ENCODE measurements at places on chromosomes 6 and 20.

DNA sequence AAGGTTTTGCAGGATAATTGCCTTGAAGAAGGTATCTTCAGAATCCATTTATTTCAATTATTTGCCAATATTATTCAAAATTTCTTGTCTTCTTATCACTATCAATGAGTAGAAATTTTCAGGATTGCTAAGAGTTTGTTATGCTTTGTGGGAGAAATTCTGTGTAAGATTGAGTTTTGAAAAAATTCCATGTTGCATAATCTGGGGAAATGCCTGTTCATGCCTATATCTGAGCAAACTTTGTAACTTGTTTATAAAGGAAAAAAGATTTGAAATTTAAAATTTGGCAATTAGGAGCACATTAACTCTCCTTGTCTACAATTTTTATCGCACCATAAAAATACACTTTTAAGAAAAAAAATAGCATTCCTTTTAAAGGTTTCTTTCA, 39.8 kb upstream of the EDN1 start:
- DNase-seq, result no peak

DNA sequence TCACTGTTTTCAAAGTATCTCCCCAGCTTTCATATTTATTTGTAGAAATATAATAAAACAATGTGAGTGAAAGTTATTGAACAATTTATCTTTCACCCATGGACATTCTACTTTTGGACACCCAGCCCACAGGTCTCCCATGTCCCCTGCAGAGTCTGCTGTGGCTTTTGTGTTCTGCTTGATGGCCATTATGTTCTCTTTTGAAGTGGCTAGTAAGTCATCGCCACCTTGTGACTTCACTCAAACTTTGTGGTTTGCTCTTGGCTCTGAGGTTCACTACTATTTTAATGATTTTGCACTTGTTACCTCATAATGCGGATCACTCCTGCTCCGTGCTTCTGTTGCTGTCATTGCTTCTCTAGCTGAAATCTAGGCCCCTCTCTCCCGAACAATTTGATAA, 10.2 kb upstream of the DEFB113 start:
- DNase-seq, result no peak

DNA sequence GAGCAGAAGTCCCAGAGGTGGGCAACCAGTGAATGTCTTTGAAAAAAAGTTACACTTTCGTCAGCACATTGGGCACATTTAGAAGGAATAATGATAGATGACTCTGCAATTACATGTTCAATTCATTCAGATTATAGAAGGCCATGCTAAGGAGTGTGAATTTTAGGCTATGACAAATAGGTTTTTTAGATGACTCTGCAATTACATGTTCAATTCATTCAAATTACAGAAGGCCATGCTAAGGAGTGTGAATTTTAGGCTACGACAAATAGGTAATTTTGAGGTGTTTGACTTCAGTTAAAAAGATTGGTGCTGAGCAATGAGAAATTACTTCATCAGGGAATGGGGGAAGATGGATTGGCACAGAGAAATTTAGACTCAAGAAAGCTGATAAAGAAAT, 744.9 kb upstream of the MMS22L start:
- DNase-seq, result no peak

- peak; percentile 71 for DNase-seq
Observed at GRCh38 chr6:33632558-33633039, 11.5 kb downstream of the ITPR3 start.

GRCh38 chr6:38460186-38460585, 179.5 kb downstream of the BTBD9 start:
- no peak for DNase-seq

DNA sequence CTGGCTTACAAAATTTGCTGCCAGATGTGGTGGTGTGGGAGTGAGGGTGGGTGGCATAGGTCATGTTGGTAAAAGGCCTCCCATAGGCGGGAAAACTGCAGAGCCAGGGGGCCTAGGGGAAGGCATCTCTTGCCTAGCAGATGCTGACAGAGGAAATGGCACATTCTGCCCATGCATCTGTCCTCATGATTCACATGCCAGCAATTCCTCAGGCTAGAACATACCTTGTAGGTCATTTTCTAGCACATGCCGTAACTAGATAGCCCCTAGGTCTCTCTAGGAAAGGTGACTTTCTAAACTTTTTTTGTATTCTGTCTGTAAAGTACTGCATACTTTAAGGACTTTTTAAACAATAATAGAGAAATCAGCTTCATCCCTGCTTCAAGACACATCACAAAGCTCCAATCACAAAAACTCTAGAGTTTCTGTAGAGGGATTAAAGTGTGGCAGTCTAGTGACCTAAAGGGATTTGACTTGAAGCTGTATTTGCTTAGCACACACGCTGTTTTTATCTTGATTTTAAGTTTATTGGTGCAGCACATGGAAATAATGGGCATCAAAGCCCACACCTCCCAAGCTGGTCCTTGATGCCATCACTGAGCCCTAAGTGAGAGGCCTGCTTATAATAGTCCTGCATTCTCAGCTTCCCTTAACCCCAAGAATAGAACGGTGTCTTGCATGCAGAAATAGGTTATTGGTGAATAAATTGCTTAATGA, 55.2 kb downstream of the ANKEF1 start:
- no peak for DNase-seq

DNA sequence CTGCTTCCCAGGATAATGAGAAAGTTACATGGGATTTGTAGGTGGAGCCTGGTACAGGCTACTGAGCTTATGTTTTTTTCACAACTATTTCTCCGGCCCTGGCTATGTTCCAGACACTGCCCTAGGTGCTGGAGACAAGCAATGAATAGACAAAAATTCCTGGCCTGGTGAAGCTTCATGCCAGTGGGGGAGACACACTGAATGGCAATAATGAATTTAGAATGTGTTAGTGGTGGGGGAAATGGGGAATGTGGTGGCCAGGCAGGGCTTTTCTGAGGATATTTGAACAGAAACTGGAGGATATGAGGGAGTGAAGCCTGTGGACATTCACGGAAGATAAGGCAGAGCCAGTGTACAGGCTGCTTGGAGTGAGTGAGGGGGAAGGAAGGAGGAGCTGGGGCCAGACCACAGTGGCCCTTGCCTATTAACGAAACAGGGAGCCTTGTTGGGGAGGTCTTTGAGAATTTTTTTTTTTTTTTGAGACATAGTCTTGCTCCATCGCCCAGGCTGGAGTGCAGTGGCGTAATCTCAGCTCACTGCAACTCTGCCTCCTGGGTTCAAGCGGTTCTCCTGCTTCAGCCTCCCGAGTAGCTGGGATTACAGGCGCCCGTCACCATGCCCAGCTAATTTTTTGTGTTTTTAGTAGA, 6.6 kb downstream of the FOXS1 start:
- DNase-seq, result no peak

DNA sequence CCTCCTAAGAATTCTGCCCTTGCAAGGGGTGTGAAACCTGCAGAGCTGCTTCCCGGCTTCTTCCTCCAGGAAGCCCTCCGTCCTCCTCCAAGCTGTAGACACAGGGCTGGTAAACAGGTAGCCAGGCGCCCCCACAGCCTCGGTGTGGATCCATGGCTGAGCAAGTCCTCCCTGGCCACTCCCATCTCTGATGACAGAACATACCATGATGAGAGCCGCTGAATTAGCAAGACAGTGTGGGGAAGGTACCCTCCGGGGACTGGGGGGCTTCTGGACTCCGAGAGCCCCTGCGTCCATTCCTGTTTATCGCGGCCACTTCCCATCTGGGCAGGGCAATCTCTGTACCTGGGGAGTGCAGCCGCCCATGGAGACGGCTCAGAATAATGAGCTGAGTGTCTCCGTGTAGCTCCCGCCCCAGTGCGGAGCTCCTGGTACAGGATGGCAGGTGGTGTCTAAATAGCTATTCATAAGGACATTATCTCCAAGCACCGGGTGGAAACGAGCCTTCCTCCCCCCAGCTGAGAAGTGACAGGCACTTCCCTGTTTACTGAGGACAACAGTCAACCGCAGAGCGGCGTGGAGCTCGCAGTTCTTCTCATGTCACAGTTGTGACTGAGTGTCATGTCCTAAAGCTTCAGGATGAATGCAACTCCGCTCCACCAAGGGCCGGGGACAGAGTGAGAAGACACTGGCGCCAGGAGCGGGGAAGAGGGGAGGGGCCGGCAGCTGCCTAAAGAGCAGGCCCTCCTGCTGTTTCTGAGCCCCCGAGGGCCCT, 22.7 kb upstream of the NTSR1 start:
- DNase-seq, result peak; percentile 68

DNA sequence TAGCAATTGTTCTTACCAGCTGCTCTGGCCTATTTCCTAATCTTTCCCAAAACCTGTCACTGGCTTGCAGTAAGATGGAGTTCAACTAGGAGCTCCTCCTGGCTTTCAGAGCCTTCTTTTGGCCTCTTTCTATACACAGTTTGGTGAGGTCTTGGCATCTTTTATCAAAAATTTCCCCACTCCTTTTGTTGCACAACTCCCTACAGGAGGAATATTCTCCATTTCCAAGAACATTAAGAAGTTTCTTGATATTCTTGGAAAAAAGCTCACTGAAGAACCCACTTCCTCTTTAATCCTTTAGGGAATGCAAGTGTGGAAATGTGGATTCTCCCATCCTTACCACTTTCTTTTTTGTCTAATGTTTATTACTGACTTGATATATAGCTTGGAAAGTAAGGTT, 171.3 kb upstream of the KCNK16 start:
- no peak for DNase-seq

DNA sequence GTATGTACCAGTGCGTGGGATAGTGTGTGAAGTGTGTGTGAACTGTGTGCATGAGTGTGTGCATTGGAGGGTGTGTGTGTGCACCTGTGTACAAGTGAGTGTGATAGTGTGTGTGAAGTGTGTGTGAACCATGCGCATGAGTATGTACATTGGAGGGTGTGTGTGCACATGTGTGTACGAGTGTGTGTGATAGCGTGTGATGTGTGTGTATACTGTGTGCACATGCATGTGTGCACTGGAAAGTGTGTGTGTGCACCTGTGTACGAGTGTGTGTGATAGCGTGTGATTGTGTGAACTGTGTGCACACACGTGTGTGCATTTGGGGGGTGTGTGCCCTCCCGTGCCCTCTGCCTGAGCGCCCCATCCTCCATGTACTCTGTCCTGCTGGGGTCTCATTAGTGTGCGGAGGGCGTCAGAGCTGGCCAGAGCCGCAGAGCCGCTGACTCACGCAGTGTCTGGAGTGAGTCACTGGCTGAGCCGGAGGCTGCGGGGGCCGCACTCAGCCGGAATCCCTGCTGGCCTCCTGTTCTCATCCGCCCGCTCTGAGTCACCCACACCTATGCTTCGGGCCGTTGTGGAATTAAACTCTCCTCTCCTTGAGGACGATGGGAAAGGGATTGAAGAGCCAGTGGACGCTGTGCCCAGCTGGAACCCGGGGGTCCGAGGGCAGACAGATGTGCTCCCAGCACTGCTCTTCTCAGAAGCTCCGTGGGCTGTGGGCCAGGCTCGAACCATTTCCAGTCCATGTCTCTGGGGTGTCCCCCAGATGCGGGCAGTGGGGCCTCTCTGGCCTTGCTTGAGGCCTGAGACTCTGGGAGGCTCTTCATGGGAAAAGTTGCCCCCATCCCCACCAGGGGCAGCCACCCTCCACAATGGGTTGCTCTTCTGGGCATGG, 27.3 kb upstream of the STX16 start:
- no peak for DNase-seq

DNA sequence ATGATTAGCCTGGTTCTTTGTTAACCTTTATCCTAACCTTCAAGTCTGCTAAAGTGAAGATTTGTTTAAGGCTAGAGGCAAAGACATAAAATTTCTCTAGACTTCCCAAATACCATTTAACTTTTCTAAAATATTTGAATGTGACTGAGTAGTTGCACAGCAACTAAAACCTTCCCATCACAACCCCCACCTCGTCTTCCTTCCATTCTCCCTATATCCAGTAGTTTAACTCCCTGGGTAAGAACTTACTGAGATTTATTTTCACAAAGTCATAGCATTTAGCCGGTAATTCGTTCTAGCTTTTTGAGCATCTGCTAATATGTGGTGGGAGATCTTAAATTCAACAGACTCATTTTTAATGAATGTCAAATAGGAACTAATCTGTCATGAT, 87.9 kb upstream of the AKIRIN2 start:
- no peak for DNase-seq

DNA sequence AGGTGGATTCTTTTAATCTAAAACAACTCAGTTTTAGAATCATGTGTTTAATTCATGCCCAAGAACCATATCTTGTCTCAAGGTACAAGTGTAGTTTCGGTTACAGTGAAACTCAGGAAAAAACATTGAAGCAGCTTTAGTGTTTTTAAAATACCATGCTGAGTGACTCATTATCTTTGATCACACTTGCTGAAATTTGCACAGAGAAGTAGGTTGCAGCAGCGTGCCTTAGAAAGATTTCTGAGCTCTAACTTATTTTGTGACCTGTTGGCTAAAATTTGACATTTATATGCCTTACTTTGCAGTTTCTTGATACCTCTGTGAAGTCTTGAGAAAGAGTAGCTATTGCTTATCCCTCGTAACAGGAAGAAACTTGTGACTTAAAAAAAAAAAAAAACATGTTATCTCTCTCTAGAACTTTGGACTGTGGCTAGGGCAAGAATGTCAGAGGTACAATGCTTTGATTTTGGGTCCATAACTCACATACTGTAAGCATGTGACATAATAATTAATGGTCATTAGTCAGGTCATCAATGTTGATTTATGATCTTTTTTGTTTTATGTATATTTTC, 34.5 kb upstream of the FUCA2 start:
- DNase-seq, result no peak

DNA sequence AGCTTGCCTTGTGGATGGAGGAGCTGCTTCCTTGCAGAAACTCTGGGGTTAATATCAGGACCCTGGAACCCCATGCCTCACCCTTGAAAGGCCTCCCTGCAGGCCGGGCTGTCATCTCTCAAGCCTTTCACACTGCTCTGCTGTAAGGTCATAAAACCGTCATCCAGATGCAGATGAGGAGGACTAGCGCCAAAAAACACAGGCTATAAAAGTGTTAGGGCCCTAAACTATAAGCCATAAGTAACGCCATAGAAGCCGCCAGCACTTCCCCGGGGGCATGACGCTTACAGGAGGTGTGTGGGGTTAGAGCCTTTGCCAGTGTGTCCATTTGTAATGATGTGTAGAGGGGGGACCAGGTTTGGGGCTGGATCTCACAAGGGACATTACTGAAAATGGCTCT, 47.6 kb downstream of the CDH4 start:
- no peak for DNase-seq

- DNase-seq, result no peak
Observed at GRCh38 chr6:112796712-112797111, 449.6 kb downstream of the RFPL4B start.

GRCh38 chr6:139250296-139251044, 41.3 kb downstream of the TXLNB start:
- peak; percentile 73 for DNase-seq

GRCh38 chr6:43186706-43187105, 4.7 kb downstream of the CUL9 start:
- DNase-seq, result no peak

- DNase-seq, result no peak
Observed at GRCh38 chr20:41526327-41526726, 91.8 kb downstream of the CHD6 start.

DNA sequence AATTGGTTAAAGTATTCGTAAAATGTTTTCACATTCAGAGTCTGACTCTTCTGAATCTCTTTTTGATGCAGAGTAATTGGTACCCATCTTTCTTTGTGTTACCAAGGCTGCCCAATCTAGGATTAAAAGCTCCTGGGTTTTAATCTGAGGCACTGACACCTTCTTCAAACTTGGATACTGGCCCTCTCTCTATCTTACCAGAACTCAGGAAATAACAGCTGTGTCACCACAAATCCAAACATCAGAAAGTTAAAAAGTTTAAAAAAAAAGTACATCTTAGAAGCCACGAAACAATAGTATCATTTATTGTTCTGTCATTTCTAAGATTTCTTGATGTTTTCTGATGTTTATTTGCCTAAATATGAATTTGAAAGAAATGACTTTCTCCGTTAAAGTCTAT, 255.5 kb upstream of the RUNX2 start:
- DNase-seq, result no peak

- peak; percentile 29 for DNase-seq
Observed at GRCh38 chr6:141464490-141464889, 668.2 kb upstream of the GJE1 start.

All from D341Med (cell line).